Kidney (tissue), 22 donors: ENCODE measurements at places on chromosomes 16 and 17. TPM values are rescaled to one million over a fixed set of nuclear protein-coding genes. Genes with fewer than 3 reads are reported as not detected.

The NUPR1 gene
- total RNA-seq, result 64.7 TPM

- no peak overlapping the region for H3K27ac ChIP-seq
- no peak overlapping the region for H3K4me3 ChIP-seq
- H3K36me3 ChIP-seq, result no peaks in the 10 kb centered on the region
- H3K4me1 ChIP-seq, result no peaks in the 10 kb centered on the region
Measured at GRCh38 chr17:1574697-1575471, 12.3 kb upstream of the PITPNA start.

GRCh38 chr17:82662711-82663261 lies 14.5 kb upstream of the WDR45B start:
- DNase-seq, result no peak
- H3K4me3 ChIP-seq, result no peak overlapping the region
- H3K27ac ChIP-seq, result no peak overlapping the region
- no peaks in the 10 kb centered on the region for H3K27me3 ChIP-seq

DNA sequence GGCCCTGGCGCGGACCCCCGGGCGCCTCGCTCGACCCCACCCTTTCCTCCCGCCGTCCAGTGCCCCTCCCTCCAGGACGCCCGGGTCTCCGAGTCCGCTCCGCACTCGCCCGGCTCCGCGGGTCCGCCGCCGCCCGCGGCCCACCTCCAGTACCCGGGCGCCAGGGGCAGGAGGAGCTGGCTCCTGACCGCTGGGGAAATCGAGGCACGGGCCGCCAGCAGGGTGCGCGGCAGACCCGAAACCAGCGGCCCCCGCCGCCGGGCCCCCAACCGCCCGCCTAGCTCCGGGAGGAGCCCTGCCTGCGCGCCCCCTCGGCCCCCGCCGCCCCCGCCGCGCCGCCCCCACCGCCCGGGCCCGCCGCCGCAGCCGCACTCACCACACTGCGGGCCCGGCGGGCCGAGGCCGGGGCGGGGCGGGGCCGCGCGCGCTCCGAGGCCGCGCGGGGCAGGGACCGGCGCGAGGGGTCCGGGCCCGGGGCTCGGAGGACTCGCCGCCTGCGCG lies 333 bp downstream of the MAFG start:
- no peaks in the 10 kb centered on the region for H3K27me3 ChIP-seq
- no peaks in the 10 kb centered on the region for H3K4me1 ChIP-seq
- DNase-seq, result no peak
- H3K36me3 ChIP-seq, result peaks cover 2% of the 10 kb centered on the region
- H3K4me3 ChIP-seq, result peak overlapping the region; percentile 59
- H3K27ac ChIP-seq, result peak overlapping the region; percentile 91

DNA sequence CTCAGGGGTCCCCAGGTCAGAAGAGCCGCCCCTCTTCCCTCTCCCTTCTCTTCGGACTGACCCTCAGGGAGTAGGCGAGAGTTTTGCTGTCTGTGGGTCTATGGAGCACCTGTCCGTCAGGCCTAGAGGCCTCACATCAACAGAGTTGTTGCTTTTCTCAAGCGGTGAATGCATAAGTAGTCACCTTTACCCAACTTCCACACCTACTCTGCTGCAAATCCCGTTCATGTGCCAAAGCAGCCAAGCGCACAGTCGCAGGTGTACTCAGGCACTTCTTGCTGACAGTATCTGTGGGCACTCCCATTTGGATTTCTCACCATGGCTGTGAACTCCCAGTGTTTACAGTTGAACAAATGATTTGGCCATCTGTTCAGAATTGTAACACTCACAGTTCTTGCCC lies 4.0 kb upstream of the FA2H start:
- H3K4me1 ChIP-seq, result peaks cover 10% of the 10 kb centered on the region
- no peak for DNase-seq
- H3K27ac ChIP-seq, result no peak overlapping the region
- no peak overlapping the region for H3K4me3 ChIP-seq

DNA sequence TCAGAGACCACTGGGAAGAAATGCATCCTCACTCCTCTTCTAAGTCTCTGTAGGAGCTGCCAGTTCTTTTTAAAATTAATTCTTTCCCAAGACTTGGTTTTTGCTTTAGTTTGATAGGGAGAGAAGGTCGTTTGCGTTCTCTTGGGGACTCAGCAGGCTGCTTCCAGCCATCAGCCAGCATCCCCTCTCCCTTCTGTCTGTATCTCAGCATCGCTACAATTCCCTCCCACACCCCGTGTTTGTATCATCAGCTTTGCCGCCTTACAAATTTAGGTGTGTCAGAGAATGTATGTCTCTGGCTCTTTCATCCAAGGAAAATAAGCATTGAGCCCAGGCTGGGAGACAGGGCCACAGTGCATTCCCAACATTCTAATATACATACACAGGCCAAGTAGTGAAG lies 5.4 kb downstream of the HOXB6 start:
- H3K4me3 ChIP-seq, result peak overlapping the region; percentile 65
- no peaks in the 10 kb centered on the region for H3K27me3 ChIP-seq
- DNase-seq, result no peak
- H3K4me1 ChIP-seq, result peaks cover 11% of the 10 kb centered on the region
- H3K27ac ChIP-seq, result peak overlapping the region; percentile 91
- no peaks in the 10 kb centered on the region for H3K36me3 ChIP-seq

The KRTAP17-1 gene
- total RNA-seq, result not detected

The MT1E gene
- total RNA-seq, result 258 TPM

The ZBTB4 gene
- 64.8 TPM for total RNA-seq

DNA sequence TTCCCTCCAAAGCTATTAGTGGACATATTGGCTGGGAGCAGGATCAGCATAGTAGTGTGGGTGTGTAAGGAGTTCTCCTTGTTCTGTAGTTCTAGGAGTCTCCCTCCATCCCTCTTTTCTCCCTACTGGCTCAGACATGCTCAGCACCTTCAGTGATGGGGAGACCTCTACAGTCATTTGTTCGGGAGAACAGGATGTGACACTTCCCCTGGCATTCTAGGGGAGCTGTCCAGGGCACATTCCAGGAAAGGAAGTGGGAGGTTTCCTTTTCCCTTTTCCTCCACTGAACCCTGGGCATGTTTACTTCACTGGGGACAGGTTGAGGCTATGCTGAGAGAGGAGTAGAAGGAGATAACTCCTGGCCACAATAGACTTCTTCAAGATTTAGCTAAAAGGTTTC lies 86.5 kb downstream of the MYH13 start:
- no peak overlapping the region for H3K4me3 ChIP-seq
- no peaks in the 10 kb centered on the region for H3K4me1 ChIP-seq
- H3K27me3 ChIP-seq, result no peaks in the 10 kb centered on the region
- H3K36me3 ChIP-seq, result no peaks in the 10 kb centered on the region
- H3K27ac ChIP-seq, result no peak overlapping the region

GRCh38 chr17:26792486-26792885 lies 501.4 kb upstream of the WSB1 start:
- DNase-seq, result no peak
- H3K4me1 ChIP-seq, result no peaks in the 10 kb centered on the region
- H3K36me3 ChIP-seq, result no peaks in the 10 kb centered on the region
- H3K27me3 ChIP-seq, result no peaks in the 10 kb centered on the region
- H3K4me3 ChIP-seq, result no peak overlapping the region
- H3K27ac ChIP-seq, result no peak overlapping the region

The NOTUM gene
- not detected for total RNA-seq

The NF1 gene
- total RNA-seq, result 61.3 TPM

DNA sequence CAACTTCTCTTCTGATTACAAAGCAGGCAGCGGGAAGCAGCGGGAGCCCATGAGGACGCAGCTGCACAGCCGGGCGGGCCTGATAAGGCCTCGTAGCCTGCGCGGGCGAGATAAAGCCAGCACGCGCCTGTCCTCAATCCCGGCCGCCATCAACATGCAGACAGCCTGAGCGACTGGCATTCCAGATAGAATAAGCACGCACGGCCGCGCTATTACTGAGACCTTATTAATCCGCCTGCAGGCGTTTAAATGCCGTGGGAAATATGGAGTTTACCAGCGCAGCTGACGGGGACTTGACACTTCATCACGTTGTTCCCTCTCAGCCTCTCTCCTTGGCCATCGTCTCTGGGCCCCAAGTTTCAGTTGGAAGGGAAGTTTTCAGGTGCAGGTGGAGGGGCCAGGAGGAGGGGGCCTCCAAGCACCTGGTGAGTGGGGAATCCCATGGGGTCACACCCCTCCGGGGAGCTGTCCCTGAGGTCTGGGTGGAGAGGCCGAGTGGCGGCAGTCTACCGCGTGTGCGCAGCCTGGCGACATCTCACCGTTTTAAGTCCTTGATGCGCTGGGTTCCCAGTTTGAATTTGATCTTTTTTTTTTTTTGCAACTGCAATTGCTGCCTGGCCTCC lies 27.3 kb upstream of the CBFA2T3 start:
- H3K4me1 ChIP-seq, result no peaks in the 10 kb centered on the region
- no peak for DNase-seq
- H3K4me3 ChIP-seq, result no peak overlapping the region
- peaks cover 3% of the 10 kb centered on the region for H3K27me3 ChIP-seq
- H3K36me3 ChIP-seq, result no peaks in the 10 kb centered on the region
- no peak overlapping the region for H3K27ac ChIP-seq

GRCh38 chr16:68047987-68048386 lies 24.9 kb downstream of the DUS2 start:
- no peaks in the 10 kb centered on the region for H3K4me1 ChIP-seq
- H3K27me3 ChIP-seq, result no peaks in the 10 kb centered on the region
- no peak overlapping the region for H3K4me3 ChIP-seq

DNA sequence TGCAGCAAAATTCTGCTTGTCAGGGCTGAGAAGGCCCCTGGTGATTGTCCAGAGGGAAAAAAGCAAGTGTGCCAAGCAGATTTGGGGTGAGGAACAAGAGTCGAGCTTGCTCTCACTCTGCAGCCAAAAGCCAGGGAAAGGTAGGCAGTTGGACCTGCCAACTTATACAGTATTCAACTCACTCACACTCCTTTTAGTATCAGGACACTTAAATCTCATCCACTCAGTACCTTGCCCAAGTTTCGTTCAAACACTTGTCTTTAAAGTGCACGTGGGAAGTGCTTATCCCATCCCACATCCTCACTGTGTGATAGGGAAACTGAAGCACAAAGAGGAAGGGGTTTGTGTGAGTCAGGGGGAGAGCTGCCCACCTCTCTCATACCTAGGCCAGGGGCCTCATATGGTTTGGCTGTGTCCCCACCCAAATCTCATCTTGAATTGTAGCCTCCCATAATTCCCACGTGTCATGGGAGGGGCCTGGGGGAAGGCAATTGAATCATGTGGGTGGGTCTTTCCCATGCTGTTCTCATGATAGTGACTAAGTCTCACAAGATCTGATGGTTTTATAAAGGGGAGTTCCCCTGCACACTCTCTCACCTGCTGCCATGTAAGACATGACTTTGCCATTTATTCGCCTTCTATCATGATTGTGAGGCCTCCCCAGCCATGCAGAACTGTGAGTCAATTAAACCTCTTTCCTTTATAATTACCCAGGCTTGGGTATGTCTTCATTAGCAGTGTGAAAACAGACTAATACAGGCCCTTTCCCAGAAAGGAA lies 25.6 kb upstream of the CES5A start:
- DNase-seq, result no peak
- H3K4me3 ChIP-seq, result no peak overlapping the region
- no peaks in the 10 kb centered on the region for H3K4me1 ChIP-seq
- H3K36me3 ChIP-seq, result no peaks in the 10 kb centered on the region
- H3K27ac ChIP-seq, result no peak overlapping the region

The MYOCD gene
- 4.0 TPM for total RNA-seq

DNA sequence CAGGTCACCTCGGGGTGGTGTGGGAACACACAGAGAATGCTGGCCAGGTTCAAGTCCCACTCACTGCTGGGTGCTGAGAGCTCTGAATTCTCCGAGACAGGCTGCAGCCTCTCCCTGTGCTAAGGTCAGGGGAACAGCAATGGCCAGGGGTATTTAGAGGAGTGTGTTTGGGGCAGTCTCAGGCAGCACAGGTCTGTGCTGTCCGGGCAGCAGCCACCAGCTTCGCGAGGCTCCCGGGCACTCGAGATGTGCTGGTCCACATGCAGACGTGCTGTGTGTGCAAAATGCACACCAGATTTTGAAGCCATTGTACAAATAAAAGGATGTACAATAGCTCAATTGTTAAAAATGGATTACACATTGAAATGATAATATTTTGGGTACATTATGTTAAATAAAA lies 7.1 kb downstream of the NHERF1 start:
- H3K36me3 ChIP-seq, result peaks cover 3% of the 10 kb centered on the region
- no peak for DNase-seq
- H3K27ac ChIP-seq, result no peak overlapping the region
- no peak overlapping the region for H3K4me3 ChIP-seq

DNA sequence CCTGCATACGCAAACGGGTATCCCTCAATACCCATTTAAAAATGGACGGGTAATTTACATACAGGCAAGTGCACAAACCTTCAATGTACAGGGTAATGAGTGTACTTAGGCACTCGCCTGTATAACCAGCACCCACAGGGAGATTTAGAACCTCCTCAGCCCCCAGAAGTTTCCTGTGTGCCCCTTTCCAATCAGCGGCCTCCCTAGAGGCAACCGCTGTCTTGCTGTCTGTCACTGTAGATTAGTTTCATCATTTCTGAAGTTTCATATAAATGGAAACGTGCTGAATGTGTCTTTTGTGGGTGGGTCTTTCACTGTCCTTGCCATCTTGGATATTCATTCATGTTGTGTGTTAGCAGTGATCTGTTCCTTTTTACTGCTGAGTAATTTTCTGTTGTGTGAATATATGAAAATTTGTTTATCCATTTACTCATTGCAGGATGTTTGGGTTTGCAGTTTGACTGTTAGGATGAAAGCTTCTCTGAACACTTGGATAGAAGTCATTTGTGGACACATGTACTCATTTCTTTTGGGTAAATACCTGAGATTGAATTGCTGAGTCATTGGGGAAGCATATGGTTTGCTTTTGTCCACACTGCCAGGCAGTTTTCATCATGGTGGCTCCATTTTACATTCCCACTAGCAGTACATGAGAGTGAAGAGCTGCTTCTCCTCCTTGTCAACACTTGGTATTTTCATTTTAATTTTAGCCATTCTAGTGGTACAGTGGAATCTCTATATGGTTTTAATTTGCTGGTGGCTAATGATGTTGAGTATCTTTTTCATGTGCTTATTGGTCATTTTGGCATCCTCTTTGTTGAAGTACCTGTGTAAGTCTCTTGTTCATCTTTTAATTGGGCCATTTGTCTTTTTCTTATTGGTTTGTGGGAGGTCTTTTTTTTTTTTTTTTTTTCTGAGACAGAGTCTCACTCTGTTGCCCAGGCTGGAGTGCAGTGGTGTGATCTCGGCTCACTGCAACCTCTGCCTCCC lies 2.1 kb upstream of the ADCY7 start:
- H3K27me3 ChIP-seq, result no peaks in the 10 kb centered on the region
- H3K4me1 ChIP-seq, result peaks cover 2% of the 10 kb centered on the region
- no peak for DNase-seq

The TVP23B gene
- 35.3 TPM for total RNA-seq

The ZFPM1 gene
- 9.2 TPM for total RNA-seq

DNA sequence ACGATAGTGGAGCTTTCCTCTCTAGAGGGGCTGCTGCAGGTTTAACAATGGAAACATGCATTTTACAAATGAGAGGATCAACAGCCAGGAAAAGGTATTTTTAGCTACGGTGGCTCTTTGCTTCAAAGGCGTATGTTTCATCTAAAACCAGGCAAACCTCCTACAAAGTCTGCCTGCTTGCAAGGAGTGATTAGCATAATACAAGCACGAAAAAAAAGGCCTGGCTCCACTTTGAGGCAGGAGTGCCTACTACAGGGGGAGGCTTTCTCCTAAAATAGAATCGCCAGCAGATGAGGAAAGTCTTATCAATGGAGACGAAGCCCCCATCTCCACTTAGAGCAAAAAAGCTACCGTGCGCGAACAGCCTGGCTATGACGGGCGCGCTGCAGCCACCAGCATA lies 27.1 kb upstream of the MTSS2 start:
- H3K36me3 ChIP-seq, result no peaks in the 10 kb centered on the region
- H3K4me1 ChIP-seq, result peaks cover 67% of the 10 kb centered on the region
- no peaks in the 10 kb centered on the region for H3K27me3 ChIP-seq
